ENCODE measurements at places on chromosomes 7 and 10.

- DNase-seq, result no peak
Measured at GRCh38 chr7:132998763-132999162, 83.1 kb downstream of the CHCHD3 start.

- DNase-seq, result no peak
Measured at GRCh38 chr7:80883154-80884025, 35.5 kb downstream of the SEMA3C start.

- DNase-seq, result no peak
Measured at GRCh38 chr10:117431160-117431559, 55.9 kb upstream of the PDZD8 start.

DNA sequence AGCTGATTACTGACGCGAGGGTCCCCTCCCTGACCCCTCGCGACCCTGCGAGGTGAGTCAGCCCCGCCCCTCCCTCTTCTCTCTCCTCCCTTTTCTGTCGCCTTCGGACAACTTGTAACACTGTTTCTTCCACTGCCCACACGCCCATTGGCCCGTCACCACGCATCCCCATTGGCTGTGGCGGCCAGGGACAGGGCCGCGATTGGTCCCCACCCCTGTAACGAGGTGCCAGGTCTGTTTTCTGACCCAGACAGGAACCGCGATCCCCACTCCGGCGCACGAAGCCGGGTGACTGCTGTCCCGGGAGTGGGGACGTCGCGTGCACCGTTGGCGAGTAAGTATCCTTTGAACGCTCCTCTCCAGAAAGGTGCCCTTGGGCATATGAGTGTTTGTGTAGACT, at the start of gene STRA8:
Gene STRA8, plus strand, starts transcription at position 269 of the 400 bp plus-strand sequence. CDS start 6,687 bp downstream, outside the sequence.
- no peak for DNase-seq

Measured in left kidney (tissue), 8 donors.